Inflammatory macrophage treated with lipopolysaccharide for 4 hours (primary cell): ENCODE measurements at places on chromosomes 4 and X.
A peak's percentile ranks its signal among the peaks of the same experiment; 100 is the strongest.

- DNase-seq: peak; percentile 61
Observed at GRCh38 chrX:120604361-120604782, 471 bp downstream of the MCTS1 start.

DNA sequence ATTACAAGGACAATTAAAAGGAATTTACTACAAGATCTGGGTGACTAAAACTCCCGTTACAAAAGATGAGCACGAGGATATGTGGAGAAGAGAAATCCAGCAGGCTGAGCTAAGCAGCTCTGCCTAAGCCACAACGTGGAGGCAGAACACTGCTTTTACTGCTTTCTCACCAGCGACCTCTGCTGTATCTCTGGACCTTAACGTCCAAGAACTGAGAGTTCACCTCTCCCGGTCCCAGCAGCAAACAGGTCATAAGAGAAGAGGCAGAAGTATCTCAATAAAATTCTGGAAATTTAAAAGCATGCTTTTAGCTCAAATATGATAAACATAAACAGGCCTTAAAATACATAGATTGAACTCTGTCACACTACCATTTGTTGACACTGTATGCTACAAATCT, 81.0 kb downstream of the ADGRA3 start:
- peak; percentile 5 for DNase-seq

- no peak for DNase-seq
Observed at GRCh38 chr4:10240691-10241090, 124.1 kb upstream of the WDR1 start.

- DNase-seq: no peak
Observed at GRCh38 chrX:22246620-22247019, 26.1 kb upstream of the CBLL2 start.

GRCh38 chr4:41542526-41543275, 4.7 kb downstream of the LIMCH1 start:
- DNase-seq: peak; percentile 34

DNA sequence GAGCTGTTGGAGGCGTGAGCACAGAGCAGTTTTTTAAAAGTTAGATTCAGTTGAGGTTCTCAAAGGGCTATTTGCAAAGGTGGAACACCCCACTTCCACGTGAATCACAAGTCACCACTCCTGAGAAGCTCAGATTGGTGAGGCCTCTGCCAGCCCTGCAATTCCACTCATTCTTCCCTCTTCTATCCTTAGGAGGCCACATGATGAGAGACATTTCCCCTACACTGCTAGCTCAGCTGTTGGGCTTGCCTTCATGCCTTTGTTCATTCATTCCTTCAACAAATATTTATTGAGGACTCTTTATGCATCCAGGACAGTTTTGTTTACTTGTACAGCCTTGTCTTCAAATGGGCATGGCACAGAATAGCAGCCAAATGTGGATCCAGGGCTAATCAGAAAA, 3.7 kb downstream of the SRPX2 start:
- no peak for DNase-seq

DNA sequence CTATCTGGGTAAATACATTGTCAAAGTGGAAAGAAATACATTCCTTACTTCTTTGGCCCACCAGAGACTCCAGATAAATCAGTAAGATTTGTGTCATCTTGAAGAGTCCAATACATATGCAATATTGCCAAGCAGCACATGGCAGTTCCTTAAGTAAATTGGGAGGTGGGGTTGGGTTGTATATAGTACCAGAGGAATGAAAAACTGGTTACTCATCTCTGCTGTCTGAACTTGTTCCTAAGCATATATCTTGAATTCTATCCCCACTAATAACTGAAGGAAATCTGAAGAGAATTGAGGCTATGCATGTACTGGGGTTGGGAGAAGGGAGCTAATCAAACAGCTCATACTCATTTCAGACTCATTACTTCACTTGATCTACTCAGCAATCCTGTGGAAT, 14.8 kb downstream of the TCEAL8 start:
- DNase-seq: no peak

DNA sequence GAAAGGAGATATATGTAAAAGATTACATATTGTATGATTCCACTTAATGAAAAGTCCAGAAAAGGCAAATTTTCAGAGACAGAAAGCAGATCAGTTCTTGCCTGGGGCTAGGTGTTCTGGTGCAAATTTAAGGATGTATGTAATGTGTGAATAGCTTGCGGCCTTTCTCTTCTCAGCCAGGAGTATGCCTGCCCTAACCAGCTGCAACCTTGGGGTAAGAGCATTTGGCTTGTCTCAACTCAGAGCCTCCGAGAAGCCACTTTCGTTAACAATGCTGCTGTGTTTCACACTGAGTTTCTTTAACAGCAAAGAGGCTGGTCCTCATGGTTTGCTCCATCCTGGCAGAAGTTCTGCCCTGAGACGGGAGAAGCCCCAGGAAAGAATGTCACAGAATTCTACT, 102.7 kb downstream of the SPCS3 start:
- DNase-seq: no peak

DNA sequence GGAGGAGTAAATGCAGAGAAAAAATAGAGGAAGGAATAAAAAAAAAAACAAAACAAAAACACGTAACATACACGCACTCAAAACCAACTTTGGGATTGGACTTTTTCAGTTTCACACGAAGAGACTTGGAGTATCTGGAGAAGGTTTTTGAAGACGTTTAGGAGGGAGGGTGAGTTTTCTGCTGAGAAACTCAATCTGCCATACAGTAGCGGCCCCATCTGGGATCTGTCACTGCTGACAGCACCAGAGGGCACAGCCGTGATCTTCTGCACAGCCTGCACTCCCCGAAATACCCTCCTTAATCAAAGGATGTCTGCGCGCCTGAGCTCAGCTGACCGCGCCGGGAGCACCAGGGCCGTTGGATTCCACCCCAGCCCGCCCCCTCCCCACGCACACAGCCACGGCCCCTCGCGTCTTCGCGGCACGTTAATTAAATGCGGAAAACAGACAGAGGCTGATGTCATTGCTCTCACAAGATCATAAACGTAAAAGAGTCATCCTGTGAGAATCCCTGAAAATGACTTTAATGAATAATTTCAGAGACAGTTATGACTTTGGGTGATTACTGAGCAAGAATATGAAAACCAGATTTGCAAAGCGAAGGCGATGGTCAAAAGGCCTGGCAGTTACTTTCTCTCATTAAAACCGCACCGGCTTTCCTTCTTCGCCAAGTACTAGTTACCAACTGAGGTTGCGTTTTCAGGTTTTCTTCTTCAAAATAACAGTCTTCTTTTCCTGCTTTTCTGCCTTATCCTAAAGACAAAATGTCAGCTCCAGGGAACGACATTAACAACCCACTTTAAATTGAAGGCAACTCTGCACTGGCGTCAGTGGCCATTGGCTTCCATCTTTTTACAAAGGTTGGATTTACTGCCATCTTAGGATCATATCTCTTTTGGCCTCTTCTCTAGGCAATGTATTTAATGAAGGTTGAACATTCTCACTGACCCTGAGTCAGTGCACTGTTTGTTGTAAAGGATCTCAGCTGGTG, 10.6 kb downstream of the HAND2 start:
- no peak for DNase-seq

GRCh38 chr4:75391489-75392166, 122.6 kb downstream of the RCHY1 start:
- no peak for DNase-seq

- DNase-seq: no peak
Observed at GRCh38 chr4:42586775-42587174, 70.1 kb downstream of the ATP8A1 start.

GRCh38 chrX:110218591-110218990, 99.3 kb downstream of the AMMECR1 start:
- DNase-seq: peak; percentile 45

DNA sequence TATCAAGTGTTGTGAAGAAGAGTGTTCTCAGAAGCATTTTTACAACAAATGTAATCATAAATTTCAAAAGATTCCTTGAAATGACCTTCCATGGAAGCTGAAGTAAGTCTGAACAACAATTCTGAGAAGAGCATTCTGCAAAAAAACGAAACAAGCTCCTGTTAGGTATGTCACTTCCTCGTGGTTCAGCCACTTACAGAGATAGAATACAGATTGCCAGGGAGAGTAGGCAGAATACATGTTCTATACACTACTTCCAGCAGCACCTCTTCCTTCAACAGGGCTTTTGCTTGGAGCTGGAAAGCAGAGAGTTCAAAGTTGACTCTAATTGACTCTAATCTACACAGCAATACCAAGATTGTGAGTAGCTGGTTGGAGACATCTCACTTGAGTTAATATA, 274.5 kb downstream of the ADGRA3 start:
- no peak for DNase-seq

DNA sequence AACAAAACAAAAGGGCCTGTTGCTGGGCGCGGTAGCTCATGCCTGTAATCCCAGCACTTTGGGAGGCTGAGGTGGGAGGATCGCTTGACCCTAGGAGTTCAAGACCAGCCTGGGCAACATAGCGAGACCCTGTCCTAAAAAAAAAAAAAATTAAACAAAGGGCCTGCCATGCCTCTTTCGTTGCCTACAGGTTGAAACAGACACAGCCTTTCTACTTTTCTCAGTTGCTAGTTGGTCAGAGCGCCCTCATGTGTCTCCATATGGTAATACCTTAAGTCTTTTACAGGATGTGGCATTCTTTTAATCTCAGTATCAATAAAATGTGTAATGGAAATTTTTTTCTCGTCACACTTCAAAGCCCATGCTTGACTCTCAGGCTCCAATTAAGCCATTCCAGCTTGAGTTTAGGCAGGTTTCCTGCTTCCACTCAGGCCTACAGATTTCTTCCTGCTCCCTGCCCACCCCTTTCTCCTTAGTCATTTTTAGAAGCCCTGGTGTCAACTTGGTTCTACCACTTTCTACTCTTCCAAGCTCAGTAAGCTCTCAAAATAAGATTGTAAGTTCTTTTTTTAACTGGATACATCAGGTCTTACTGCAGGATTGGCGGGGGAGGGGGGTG, 4.6 kb upstream of the SOWAHD start:
- peak; percentile 48 for DNase-seq

- no peak for DNase-seq
Observed at GRCh38 chr4:183180096-183180495, 81.0 kb downstream of the WWC2 start.

DNA sequence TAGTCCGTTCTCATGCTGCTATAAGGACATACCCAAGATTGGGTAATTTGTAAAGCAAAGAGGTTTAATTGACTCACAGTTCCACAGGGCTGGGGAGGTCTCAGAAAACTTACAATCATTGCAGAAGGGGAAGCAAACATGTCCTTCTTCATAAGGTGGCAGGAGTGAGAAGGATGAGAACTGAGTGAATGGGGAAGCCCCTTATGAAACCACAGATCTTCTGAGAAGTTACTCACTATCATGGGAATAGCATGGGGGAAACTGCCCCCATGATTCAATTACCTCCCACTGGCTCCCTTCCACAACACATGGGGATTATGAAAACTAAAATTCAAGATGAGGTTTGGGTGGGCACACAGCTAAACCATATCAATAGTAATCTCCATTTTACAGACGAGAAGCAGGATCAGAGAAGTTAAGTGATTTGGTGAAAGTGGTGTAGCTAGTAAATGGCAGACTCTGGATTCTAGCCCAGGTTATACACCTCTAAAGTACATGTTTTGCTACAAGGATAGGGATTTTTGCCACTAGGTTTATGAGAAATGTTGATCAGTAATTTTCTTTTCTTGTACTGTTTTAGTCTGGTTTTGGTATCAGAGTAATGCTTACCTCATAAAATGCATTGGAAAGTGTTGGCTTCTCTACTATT, 47.3 kb upstream of the C1GALT1C1 start:
- peak; percentile 40 for DNase-seq

DNA sequence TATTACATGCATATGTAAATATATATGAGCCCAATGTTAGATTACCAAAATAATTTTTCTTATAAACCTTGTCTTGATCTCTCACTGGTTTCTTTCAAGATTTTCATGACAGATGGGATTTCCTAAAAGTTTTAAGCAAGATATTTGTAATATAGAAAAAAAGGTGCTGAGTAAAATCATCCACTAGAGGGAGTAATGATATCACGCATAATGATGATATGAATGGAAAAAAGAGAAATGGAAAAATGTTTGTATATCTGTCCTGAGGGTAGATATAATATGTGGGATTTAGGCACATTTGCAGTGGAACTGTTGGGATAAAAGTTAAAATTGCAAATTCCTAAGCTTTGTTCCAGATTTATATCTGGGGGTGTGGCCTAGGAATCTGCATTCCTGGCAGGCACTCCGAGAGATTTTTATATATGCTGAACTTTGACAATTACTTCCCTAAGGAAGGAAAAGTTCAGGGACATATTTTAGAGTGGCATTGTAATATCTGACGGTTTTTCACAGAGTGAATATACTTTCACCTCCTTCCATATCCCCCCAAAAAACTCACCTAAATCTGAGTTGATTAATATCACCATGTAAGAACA, 60.5 kb downstream of the TMA16 start:
- peak; percentile 60 for DNase-seq

GRCh38 chr4:137283737-137284136, 248.6 kb downstream of the PCDH18 start:
- no peak for DNase-seq

DNA sequence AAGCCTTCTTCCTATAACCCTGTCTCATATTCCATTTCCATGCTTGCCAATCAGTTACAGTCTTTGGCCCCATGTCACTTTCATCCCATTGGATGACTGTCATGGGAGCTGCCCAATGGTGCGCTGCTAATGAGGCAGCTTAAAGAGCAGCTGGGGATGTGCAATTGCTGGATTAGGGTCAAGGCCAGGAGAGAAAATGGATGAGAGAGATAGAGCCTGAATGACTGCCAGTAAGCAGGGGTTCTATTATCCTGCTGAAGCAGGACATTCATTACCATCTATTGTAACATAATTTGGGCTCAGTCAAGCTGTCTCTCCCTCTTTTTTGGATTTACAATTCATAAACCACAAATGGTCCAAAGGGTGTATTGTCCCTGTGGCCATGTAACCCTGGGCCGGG, 909.0 kb downstream of the CENPC start:
- DNase-seq: no peak

DNA sequence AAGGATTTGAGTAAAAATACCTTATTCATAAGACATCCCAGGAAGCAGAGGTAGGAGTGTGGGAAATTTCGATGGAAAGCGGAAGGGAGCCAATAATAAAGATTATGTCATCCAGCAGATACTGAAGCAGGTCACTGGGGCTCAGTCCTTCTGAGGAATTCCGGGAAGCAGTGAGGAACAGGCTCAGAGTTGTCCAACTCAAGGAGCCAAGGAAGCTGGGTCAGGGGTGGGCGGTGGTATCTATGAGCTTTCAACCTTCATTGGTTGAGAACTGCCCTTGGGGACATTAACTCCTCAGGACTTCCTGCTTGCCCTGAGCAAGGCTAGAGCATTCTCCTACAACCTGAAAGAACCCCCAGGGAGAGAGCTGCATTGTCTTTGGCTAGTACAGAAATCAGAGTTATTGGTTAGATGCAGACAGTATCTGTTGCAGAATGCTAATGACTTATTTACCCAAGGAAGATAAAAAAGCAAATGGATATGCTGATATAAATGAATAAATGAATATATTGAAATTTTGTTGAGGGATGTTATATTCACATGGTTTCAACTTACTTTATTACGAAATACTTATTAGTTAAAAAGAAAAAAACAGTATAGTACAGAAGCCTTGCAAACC, 68.2 kb downstream of the DMP1 start:
- no peak for DNase-seq

DNA sequence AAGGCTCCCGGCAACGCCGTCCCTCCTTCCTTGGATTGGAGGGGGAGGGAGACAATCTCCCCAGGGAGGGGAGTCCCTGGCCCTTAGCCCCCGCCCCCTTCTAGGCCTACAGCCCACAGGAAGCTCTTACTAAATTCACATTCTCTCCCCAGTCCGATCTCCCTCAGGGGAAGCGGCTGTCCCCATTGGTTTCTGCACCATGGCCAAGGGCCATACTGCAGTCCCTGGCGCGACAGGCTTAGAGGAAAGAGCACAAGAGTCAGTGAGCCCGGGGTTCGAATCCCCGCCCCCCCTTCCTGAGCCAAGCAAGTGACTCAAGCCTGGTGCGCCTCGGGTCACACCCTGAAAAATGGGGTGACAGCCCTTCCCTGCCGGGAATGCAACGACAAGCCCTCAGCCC, 1.1 kb downstream of the ABLIM2 start:
- no peak for DNase-seq
